ENCODE measurements at places on chromosomes 7 and 10. TPM values are rescaled to one million over a fixed set of nuclear protein-coding genes. Genes with fewer than 3 reads are reported as not detected.

GRCh38 chr10:107666214-107666613 is 501.7 kb upstream of the SORCS1 start:
- H3K27ac ChIP-seq, result no peak overlapping the region
- H3K4me3 ChIP-seq, result no peak overlapping the region
- H3K4me1 ChIP-seq, result no peaks in the 10 kb centered on the region
- H3K36me3 ChIP-seq, result no peaks in the 10 kb centered on the region
- no peaks in the 10 kb centered on the region for H3K27me3 ChIP-seq

DNA sequence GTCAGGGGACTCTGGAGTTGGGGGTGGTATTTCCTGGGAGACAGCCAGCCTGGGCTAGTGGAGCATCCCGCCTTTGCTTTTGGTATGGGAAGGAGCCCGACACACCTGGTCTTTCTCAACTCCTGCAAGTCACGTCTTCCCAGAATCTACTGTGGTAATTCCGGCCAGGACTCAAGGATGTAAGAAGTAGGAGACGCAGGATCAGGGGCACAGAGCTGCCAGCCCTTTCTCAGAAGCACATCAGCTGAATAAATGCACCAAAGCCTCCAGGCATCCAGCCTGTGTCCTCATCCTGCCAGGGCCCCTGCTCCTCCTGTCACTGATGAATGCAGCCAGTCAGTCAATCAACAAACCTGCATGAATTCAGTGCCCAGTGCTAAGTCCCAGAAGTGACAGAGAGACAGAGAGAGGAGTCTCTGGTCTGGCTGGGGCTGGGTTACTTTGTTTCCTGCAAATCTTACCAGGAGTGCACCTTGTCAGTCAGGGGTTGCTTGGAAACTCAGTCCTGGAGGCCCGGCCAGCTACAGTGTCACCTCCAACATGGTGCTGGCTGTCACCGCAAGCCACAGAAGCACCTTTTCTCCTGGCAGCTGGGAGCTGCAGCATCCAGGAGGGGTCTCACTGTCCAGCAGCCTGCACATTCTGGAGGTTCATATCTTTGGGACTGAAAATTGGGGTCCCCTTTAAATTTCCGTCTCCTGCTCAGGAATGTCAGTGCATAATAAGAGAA is 101.8 kb downstream of the PTPRE start:
- H3K36me3 ChIP-seq, result no peaks in the 10 kb centered on the region
- H3K4me1 ChIP-seq, result peaks cover 9% of the 10 kb centered on the region
- no peak for DNase-seq
- H3K4me3 ChIP-seq, result no peak overlapping the region

The KCNIP2 gene
- 2.6 TPM for total RNA-seq

DNA sequence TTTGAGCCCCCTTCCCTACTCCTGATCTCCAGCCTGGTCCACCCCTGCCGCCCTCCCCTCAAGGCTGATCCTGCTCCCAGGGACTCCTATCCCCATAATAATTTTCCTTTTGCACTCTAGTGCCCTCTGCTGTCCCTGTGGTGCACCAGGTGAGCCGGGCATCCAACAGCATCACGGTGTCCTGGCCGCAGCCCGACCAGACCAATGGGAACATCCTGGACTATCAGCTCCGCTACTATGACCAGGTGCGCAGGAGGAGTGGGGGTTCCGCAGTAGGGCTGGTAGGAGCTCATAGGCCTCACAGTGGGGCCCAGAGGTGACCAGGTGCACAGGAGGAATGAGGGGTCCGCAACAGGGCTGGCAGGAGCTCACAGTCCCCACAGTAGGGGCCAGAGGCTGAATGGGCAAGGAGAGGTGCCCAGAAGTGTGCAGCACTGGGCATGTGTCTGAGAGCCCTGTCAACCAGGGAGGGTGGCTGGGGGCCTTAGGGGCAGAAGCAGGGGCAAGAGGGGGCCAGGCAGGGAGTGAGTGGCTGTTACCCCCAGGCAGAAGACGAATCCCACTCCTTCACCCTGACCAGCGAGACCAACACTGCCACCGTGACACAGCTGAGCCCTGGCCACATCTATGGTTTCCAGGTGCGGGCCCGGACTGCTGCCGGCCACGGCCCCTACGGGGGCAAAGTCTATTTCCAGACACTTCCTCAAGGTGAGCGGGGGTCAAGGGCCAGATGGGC is 11.7 kb downstream of the EPHB6 start:
- H3K4me1 ChIP-seq, result peaks cover 5% of the 10 kb centered on the region
- DNase-seq, result peak; percentile 73
- peaks cover 22% of the 10 kb centered on the region for H3K27me3 ChIP-seq
- no peak overlapping the region for H3K27ac ChIP-seq

DNA sequence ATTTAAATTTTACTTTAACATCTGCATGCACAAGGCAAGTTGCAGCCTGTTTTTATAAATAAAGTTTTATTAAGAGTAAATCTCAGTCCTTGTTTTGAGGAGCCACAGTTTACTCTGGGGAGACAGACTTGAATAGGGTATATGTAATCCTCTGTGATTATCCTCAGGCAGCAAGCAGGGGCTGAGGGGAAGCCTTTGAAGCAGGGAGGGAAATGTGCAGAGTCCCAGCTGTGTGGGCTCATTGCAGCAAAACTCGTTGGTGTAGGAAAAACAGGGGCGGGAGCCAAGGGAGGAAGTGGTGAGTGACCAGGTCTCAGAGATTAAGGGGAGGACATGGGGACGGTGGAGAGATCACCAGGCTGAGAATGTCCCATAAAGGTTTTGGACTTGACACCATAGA is 34.3 kb upstream of the SMC3 start:
- no peaks in the 10 kb centered on the region for H3K27me3 ChIP-seq
- no peaks in the 10 kb centered on the region for H3K36me3 ChIP-seq
- no peak overlapping the region for H3K4me3 ChIP-seq
- H3K4me1 ChIP-seq, result peaks cover 5% of the 10 kb centered on the region
- H3K27ac ChIP-seq, result no peak overlapping the region
- no peak for DNase-seq

- no peak overlapping the region for H3K4me3 ChIP-seq
- H3K27ac ChIP-seq, result no peak overlapping the region
- peaks cover 27% of the 10 kb centered on the region for H3K27me3 ChIP-seq
- H3K36me3 ChIP-seq, result no peaks in the 10 kb centered on the region
Observed at GRCh38 chr7:148289630-148290029, 300.9 kb upstream of the C7orf33 start.

- DNase-seq, result no peak
- peaks cover 66% of the 10 kb centered on the region for H3K27me3 ChIP-seq
- H3K4me3 ChIP-seq, result no peak overlapping the region
- H3K36me3 ChIP-seq, result no peaks in the 10 kb centered on the region
Observed at GRCh38 chr10:71128311-71128980, 83.9 kb upstream of the UNC5B start.

DNA sequence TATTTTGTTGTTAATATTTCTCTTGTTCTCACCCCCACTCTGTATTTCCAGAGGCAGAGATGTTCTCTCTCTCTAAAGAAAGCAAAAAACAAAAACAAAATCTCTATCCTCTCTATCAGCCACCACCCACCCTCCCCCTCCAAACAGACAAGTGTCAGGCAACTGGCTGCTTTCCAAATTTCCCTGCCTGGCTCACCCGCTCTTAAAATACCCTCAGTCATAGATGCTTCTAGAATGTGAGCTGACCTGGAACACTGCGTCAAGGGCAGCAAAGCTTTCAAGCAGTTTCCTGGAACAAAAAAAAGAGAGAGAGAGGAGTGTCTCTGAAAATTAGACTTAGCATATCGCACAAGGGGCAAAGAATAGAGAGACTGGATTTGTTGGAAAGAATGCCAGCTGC is 341.0 kb upstream of the ZMIZ1 start:
- H3K27ac ChIP-seq, result no peak overlapping the region
- no peaks in the 10 kb centered on the region for H3K4me1 ChIP-seq
- no peaks in the 10 kb centered on the region for H3K36me3 ChIP-seq
- no peak for DNase-seq
- H3K27me3 ChIP-seq, result peaks cover 85% of the 10 kb centered on the region
- no peak overlapping the region for H3K4me3 ChIP-seq

DNA sequence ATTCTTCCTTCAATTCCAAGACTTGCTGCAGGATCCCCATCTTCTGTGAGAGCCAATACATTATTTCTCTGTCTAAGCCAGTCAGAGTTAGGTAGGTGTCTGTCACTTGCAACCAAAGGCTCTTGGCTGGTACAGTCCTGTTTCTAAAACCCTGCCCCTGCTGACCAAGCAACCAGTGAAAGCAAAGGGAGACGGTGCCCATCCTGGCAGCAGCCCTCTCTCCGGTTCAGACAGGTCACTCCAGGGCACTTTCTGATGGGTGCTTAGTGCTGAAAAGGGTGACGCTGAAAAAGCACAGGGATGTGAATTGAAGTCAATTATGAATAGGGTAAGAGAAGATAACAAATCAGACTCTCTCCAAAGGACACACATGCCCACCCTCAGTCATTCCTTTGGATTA is 37.5 kb downstream of the SPOCK2 start:
- H3K4me1 ChIP-seq, result no peaks in the 10 kb centered on the region
- DNase-seq, result no peak
- no peaks in the 10 kb centered on the region for H3K27me3 ChIP-seq
- H3K4me3 ChIP-seq, result no peak overlapping the region
- peaks cover 4% of the 10 kb centered on the region for H3K36me3 ChIP-seq

The ADAM22 gene
- total RNA-seq, result not detected

The ADAM12 gene
- total RNA-seq, result 3.1 TPM

DNA sequence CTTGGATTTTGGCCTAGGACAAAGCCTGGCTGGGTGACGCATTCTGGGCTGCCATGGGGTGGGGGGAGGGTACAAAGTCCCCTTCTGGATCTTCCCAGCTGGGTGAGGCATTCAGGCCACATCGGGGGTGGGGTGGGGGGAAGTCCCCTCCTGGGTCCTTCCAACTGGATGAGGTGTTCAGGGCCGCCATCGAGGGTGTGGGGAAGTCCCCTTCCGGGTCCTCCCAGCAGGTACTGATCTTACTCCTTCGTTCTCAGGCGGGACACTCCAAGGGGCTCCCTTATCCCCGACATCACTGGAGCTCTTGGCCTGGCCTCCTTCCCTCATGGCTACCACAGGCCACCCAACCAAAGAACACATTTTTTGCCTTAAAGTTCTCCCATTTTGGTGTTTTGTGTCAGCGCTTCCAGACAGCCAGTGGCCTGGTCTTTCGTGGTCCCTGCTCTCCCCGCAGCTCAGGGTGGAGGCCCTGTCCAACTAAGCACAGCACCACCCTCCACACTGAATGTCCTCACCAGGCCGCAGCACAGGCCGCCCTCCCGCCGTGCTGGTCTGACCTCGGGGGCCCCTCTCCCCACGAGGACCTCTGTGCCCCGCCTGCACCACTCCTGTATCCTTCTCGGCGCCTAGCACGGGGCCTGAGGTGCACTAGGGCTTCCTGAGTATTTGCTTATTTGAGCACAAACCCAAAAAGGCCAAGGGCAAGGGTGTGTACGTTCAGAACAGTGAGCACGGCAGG is 38.5 kb downstream of the EN2 start:
- DNase-seq, result no peak
- H3K4me3 ChIP-seq, result no peak overlapping the region
- no peak overlapping the region for H3K27ac ChIP-seq
- H3K36me3 ChIP-seq, result no peaks in the 10 kb centered on the region
- peaks cover 65% of the 10 kb centered on the region for H3K27me3 ChIP-seq
- H3K4me1 ChIP-seq, result no peaks in the 10 kb centered on the region

- no peak overlapping the region for H3K27ac ChIP-seq
- peaks cover 23% of the 10 kb centered on the region for H3K4me1 ChIP-seq
- H3K36me3 ChIP-seq, result peaks cover 10% of the 10 kb centered on the region
- H3K27me3 ChIP-seq, result no peaks in the 10 kb centered on the region
- no peak overlapping the region for H3K4me3 ChIP-seq
Observed at GRCh38 chr7:155752756-155753445, 59.4 kb downstream of the SHH start.
